ENCODE measurements at places on chromosomes 6 and 20. TPM values are rescaled to one million over a fixed set of nuclear protein-coding genes. Genes with fewer than 3 reads are reported as not detected.

DNA sequence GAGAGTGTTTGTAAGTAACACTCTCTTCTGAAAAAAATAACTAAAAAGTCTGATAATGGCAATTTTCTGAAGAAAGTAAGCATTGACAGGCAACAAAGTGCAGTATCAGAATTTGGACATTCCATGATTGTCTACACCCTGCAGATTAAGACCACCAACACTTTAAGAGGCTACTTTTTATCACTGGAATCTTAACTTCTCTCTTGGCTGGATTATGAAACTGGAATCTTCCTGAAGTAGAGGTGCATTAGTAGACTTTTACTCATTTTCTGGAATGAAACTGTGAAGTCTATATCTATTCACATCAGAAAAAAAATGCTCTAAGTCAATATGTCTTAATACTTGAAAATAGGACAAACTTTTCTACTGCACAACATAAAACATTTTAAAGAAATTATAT is 547.5 kb downstream of the COL12A1 start:
- H3K27me3 ChIP-seq = no peaks in the 10 kb centered on the region
- no peak for DNase-seq
- H3K4me1 ChIP-seq = no peaks in the 10 kb centered on the region
- H3K36me3 ChIP-seq = no peaks in the 10 kb centered on the region
- H3K4me3 ChIP-seq = no peak overlapping the region
- H3K27ac ChIP-seq = no peak overlapping the region

- H3K27ac ChIP-seq = no peak overlapping the region
- H3K4me3 ChIP-seq = no peak overlapping the region
- H3K27me3 ChIP-seq = no peaks in the 10 kb centered on the region
- H3K36me3 ChIP-seq = no peaks in the 10 kb centered on the region
- no peaks in the 10 kb centered on the region for H3K4me1 ChIP-seq
These were observed 196.5 kb upstream of the CST7 start for GRCh38 chr20:24752612-24753011.

DNA sequence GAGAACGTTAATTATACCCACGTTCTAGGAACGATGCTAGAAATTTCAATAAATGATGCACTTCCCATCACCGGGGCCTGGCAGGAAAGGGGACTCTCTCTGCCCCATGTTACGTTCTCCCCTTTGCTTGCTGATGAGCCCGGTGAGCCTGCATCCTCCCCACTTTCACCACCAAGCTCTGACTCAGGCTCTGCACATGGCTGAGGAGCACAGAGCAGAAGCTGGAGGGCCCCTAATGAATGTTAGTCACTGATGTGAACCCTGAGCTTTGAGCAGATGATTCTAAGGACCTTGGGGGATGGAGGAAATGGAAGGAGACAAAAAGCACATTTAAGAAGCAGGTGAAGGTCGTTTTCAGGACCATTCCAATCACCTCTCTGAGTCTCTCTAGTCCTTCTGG is 468.2 kb upstream of the ARID1B start:
- no peaks in the 10 kb centered on the region for H3K4me1 ChIP-seq
- no peaks in the 10 kb centered on the region for H3K36me3 ChIP-seq
- no peaks in the 10 kb centered on the region for H3K27me3 ChIP-seq
- no peak for DNase-seq
- H3K4me3 ChIP-seq = no peak overlapping the region

- no peak overlapping the region for H3K4me3 ChIP-seq
- peaks cover 26% of the 10 kb centered on the region for H3K27me3 ChIP-seq
- DNase-seq = no peak
- no peaks in the 10 kb centered on the region for H3K4me1 ChIP-seq
These were observed 292.9 kb downstream of the PHACTR1 start for GRCh38 chr6:13009461-13009860.

GRCh38 chr6:31907158-31907813 is 5.4 kb upstream of the ZBTB12 start:
- no peaks in the 10 kb centered on the region for H3K27me3 ChIP-seq
- no peak overlapping the region for H3K27ac ChIP-seq
- no peaks in the 10 kb centered on the region for H3K36me3 ChIP-seq
- H3K4me1 ChIP-seq = peaks cover 7% of the 10 kb centered on the region

HLA-C gene
- total RNA-seq = 267 TPM

OR2H1 gene
- total RNA-seq = not detected

CCN6 gene
- total RNA-seq = not detected

PRRT1 gene
- total RNA-seq = not detected

Measured in gastrocnemius medialis (tissue), 4 donors.